ENCODE measurements at places on chromosomes 5 and 9.

GRCh38 chr5:180169248-180170105 lies 39.5 kb downstream of the RASGEF1C start:
- DNase-seq: no peak

GRCh38 chr9:129481810-129482511 lies 138.9 kb downstream of the C9orf50 start:
- DNase-seq: no peak

GRCh38 chr9:83061990-83062650 lies 822 bp downstream of the RASEF start:
- peak; percentile 54 for DNase-seq

- no peak for DNase-seq
Measured at GRCh38 chr9:120439926-120440325, 140.0 kb downstream of the CDK5RAP2 start.

GRCh38 chr5:40499007-40499406 lies 180.7 kb upstream of the PTGER4 start:
- no peak for DNase-seq

GRCh38 chr9:105313238-105313637 lies 68.8 kb downstream of the SLC44A1 start:
- no peak for DNase-seq

- DNase-seq: no peak
Measured at GRCh38 chr5:154394307-154394706, 51.5 kb upstream of the SAP30L start.

- no peak for DNase-seq
Measured at GRCh38 chr9:128404560-128404959, 16.1 kb upstream of the CERCAM start.

- DNase-seq: no peak
Measured at GRCh38 chr9:76531231-76531780, 72.3 kb downstream of the GCNT1 start.

DNA sequence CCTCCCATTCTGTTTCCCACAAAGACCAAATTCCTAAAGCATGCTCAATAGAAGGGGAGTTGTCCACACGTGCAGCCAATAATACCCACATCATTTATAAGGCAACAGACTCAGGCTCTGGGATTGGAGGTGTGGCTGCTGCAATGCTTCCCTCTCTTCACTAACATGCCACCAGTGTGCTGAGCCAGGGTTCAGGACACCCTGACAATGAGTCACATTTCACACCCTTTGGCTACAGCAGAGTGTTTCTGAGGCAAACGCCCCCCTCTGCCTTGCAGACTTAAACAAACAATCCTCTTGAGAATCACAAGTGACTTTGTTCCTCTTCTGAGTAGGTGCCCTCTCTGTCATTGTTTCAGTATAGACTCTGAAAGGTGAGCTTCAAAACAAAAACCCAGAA lies 189.3 kb upstream of the TLE4 start:
- no peak for DNase-seq

GRCh38 chr9:128548876-128549275 lies 3.5 kb upstream of the SPTAN1 start:
- no peak for DNase-seq

- no peak for DNase-seq
Measured at GRCh38 chr5:109327570-109327969, 82.2 kb downstream of the PJA2 start.

GRCh38 chr9:16985559-16986348 lies 115.3 kb upstream of the BNC2 start:
- DNase-seq: no peak

DNA sequence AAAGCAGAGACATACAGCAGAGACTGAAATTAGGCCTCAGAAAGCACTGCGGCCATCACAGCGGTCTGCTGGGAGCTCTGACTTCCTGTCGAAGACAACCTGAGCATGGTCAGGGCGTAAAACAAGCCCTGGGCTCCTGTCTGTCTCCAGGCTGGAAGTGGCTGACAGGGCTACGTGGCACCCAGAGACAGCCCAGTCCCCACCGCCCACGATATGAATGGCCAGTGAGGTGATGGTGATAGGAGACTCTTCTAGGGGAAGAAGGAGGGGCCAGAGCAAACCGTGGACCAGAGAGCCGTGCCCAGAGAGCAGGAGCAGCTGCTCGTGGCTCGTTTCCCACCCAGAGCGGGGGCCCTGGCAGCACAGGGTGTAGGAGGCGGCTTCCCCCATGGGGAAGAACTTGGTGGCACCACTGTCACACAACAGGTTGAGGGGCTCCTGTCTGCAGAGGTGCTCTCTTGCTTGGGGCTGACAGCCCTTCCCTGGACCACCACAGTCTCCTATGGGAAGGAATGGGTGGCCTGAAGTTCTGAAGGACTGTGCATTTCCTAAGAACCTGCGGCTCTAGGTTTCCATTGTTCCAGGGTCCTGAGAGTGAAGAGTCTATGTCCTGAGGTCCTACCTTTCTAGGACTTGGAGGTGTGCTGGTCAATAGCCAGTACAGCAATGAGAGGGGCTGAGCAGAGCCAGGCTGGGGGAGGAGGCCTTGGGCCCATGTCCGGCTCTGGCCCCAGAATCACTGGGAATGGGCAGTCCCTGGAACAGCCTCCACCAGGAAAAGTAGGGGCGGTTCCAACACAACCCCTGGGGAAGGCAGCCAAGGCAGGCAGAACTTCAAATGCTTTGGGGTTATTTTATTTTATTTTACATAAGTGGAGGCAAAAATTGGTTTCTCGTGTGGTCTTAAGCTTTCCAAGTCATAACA lies 56.4 kb downstream of the BARX1 start:
- DNase-seq: no peak

DNA sequence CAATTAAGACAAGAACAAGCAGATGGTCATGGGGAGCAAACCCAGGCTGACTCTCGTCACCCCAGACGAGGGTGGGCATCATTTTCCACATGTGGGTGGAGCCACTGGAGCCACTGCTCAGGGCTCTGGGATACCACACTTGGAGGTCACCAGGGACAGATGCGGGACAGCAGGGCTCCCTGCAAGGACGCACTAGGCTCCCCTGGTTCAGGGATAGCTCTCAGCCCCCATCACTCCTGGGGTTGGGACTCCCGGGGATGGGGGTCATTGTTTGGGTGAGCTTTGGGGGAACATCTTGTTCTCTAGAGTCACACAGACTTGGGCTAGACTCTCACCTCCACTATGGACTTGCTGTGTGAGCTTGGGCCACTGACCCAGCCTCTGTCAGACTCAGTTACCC lies 57.8 kb downstream of the GTF3C4 start:
- no peak for DNase-seq

- no peak for DNase-seq
Measured at GRCh38 chr9:121645853-121646807, 5.3 kb upstream of the DAB2IP start.

GRCh38 chr5:107949688-107950341 lies 279.1 kb upstream of the EFNA5 start:
- DNase-seq: no peak

- DNase-seq: no peak
Measured at GRCh38 chr5:132854301-132854700, 12.0 kb downstream of the GDF9 start.

GRCh38 chr5:3277590-3278196 lies 317.9 kb upstream of the IRX1 start:
- no peak for DNase-seq

GRCh38 chr5:171520300-171521174 lies 101.1 kb downstream of the FGF18 start:
- DNase-seq: no peak

- no peak for DNase-seq
Measured at GRCh38 chr5:56367748-56368147, 134.6 kb upstream of the ANKRD55 start.

DNA sequence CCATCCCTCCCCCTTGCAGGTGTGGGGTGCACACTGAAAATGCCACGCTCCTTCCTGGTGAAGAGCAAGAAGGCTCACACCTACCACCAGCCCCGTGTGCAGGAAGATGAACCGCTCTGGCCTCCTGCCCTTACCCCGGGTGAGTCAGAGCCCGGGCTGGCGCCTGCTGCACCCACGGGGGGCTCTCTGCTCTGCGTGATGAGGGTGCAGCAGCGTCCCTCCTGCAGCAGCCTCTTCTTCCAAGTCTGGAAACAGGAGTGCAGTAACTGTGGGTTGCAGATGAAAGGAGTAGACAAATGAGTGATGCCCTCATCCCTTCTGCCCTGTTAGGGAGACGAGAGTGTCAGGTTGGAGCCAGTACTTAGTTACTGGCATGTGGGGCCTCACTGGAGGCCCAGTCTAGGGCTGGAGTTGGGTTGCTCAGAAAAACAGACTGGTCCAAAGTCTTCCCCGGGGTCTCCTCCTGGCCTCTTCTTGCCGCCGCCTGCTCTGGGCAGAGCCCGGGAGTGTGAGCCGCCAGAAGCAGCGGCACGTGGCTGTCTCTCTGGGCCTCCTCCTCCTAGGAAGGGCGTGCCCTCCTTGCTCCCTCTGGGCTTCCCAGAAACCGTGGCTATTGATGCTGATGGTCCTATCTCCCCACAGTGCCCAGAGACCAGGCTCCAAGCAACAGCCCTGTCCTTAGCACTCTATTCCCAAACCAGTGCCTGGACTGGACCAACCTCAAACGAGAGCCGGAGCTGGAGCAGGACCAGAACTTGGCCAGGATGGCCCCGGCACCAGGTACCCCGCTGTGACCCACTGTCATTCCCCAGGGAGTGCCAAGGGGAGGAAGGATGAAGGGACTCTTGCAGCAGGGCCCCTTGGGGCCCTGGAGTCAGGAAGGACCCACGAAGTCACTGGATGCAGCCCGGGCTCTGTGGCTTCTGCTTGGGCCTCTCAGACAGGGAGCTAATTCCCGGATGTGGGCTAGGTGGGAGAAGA lies 8.4 kb downstream of the GFI1B start:
- no peak for DNase-seq

- no peak for DNase-seq
Measured at GRCh38 chr5:37789991-37790390, 49.9 kb downstream of the GDNF start.

DNA sequence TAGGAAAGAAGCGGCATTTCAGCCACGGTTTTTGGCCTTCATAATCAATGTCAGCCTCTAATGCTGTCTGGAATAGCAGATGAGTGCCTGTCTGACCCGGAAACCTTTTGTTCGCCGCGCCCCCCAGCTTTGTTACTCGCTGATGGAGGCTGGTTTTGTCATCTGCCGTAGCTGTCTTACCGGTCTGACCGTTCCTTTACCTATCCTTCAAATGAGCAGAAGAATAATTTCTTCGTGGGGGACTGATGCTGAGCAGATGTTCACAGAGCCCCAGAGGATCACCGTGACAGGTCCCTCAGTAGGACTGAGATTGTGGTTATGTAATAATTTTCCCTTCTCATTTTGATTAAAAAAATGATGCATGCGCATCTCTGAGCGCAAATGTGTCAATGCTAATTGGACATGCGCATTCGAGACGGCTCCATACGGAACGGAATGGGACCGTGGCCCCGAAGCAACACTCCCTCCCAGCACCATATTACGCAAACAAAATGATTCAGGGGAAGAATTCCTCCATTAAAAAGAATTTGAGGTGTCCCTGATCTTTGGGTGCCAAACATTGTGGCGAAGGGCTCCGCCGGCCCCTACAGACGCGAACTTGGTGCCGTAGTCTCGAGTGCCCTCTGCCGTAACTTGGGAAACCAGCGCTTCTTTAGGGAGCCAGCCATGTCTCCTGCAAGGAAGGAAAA lies 27.6 kb downstream of the TLX3 start:
- peak; percentile 42 for DNase-seq

GRCh38 chr9:92036756-92037155 lies 78.5 kb downstream of the SPTLC1 start:
- no peak for DNase-seq

- no peak for DNase-seq
Measured at GRCh38 chr5:103262422-103262871, 3.9 kb downstream of the MACIR start.

DNA sequence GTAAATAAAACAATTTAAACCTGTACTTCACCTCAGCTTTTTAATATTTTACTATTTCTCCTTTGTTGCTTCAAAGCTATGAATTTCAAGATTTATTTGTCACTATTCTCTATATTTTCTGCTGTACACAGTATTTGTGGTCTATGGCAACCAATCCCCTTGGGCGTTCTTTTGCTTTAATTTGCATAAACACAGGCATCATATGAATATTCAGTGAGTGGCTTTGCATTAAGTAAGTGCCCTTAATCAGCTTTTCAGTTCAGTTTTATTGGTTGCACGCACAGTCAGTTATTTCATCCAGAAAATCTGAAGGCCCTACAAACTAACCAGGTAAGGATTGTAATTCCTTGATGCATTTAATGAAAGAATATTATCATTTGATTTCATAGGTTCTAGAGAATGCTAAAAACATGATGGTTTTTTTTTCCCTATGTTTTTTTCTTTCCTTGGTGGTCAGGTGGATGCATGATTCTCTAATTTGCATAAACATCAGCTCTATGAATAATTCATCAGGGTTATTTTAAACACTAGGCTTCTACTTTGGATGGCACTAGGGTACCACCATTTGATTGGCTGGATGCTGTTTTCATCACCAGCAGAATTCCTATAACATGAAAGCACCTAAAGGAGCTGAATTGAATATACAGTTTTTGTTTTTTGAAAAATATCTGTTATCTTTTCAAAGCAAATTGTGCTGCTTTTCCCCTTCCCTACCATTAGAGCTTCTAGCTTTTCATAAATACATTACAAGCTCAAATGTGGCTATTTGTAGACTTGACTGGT lies 249.2 kb upstream of the CCNH start:
- no peak for DNase-seq

DNA sequence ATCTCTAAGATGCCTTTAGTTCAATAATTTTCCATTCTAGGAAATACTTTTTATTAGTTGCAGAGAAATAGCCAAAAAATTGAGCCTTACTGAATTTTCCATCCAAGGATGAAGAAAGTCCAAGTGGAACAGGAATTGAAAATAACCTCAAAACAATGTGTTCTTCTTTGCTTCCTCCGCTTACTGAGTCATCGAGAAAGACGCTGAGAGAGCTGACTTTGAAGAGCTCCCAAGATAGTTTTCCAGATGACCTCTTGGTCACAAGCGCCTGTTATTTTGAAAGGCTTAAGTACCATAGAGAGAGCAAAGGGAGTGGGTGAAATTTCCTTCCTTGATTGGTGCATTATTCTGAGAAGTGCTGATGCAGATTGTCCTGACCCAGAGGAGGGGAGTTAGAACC lies 253.5 kb upstream of the ATP10B start:
- no peak for DNase-seq

- peak; percentile 86 for DNase-seq
Measured at GRCh38 chr9:17005056-17005823, 129.6 kb upstream of the CNTLN start.

DNA sequence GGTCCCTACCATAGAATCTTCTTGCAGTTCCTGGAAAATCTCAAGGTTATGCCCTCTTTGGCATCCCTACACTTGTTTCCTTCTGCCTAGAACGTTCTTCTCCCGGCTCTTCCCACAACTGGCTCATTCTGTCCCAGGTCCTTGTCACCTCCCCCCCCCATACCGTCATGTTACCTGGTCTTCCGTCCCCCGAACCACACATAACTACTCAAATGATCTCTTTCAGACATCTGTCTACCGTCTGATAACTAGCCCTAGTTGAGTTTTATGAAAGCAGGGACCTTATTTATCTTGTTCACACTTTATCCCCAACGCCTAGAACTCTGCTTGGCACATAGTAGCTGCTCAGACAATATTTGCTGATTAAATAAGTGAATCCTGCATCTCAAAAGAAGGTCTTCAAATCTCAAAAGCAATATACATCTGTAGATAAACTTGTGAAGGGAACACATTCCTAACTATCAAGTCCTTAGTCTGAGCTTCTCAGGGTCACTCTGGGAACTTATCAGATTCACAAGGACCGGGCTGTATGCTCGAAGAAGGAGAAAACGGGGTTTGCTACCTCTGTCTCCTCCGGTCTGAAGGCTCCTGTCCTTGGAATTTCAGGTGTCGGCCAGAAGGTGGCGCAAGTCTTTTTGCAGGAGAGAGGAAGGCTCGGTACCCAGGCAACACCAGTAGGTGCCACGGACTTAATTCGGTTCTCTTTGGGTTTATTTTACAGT lies 30.0 kb downstream of the LCP2 start:
- peak; percentile 63 for DNase-seq

GRCh38 chr5:142677198-142677597 lies 8.7 kb downstream of the FGF1 start:
- no peak for DNase-seq
